ENCODE measurements at places on chromosomes 11 and 22. TPM values are rescaled to one million over a fixed set of nuclear protein-coding genes. Genes with fewer than 3 reads are reported as not detected.

Gene DTX4
- total RNA-seq: 1.8 TPM

Gene OR2AG2
- total RNA-seq: 0.15 TPM

Gene UBQLN3
- not detected for total RNA-seq

- DNase-seq: no peak
These were observed 29.6 kb downstream of the PAK1 start for GRCh38 chr11:77444261-77444660.

DNA sequence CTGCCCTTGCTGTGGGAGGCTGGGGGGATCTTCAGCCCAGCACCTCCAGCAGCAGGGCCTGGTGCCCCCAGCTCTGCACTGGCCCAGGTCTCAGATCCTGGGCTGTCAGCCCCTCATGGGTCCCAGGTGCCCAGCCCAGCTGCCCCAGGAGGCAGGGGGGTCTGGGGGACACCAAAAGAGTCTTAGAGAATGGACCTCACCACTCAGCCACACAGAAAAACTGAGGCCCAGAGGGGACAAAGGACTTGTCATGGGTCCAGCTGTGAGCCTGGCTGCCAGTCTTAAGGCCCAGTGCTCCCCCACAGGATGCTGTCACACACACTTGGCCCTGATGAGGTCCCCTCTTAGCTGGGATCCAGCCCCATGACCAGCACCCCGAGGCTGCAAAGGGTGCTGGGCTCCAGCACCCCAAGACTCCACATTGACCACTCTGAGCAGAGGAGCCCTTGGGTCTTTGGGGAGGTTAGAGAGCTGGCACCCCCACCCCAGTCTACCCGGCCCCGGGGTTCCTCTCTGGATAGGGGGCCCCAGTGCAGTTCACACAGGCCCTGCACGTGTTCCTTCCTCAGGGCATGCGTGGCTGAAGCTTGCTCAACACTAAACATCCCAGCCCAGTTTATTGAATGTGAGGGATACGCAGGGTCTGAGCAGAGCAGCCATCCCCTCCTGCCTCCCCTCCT, 54.4 kb downstream of the IGLL5 start:
- DNase-seq: no peak

- DNase-seq: no peak
These were observed 21.5 kb downstream of the FADS3 start for GRCh38 chr11:61869708-61870451.

DNA sequence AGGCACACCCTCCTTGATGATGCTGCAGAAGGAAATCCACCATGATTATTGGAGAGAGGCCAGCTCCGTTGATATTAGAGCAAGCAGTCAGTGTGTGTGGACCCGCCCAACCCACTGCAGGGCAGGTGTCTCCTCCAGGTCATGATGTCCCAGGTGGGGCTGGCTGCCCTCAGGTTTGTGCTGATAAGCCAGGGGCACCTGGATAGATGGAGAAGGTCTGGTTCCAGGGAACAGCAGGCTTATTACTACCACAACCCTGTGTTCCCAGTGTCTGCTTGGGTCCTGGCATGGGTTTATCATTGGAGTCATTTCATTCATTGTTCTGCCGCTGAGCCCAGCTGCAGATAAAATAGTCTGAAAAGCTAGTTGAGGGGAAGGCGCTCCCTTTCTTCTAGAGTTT, 181.1 kb upstream of the NECTIN1 start:
- DNase-seq: no peak

DNA sequence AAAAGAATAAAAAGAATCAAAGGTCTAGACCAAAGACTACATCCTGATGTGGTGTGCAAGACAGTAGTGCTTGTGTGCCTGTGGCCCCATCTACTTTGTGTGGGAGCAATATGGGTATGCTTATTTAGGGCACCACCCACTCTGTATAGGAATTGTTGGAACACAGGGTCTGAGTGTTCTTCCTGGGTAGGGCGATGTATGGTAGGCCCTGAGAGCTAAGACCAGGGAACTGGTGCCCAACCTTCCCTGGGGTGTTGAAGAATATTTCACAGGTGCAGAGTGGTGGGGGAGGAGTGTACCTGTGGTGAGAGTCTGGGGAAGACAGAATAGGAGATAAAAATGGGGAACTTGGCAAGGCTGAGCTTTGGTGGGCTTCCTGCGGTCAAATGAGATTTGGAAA, 41.9 kb downstream of the MICAL2 start:
- no peak for DNase-seq

GRCh38 chr22:22934543-22935055, 47.0 kb downstream of the IGLL5 start:
- no peak for DNase-seq

GRCh38 chr11:103111400-103111799, 2.2 kb downstream of the DYNC2H1 start:
- DNase-seq: no peak

DNA sequence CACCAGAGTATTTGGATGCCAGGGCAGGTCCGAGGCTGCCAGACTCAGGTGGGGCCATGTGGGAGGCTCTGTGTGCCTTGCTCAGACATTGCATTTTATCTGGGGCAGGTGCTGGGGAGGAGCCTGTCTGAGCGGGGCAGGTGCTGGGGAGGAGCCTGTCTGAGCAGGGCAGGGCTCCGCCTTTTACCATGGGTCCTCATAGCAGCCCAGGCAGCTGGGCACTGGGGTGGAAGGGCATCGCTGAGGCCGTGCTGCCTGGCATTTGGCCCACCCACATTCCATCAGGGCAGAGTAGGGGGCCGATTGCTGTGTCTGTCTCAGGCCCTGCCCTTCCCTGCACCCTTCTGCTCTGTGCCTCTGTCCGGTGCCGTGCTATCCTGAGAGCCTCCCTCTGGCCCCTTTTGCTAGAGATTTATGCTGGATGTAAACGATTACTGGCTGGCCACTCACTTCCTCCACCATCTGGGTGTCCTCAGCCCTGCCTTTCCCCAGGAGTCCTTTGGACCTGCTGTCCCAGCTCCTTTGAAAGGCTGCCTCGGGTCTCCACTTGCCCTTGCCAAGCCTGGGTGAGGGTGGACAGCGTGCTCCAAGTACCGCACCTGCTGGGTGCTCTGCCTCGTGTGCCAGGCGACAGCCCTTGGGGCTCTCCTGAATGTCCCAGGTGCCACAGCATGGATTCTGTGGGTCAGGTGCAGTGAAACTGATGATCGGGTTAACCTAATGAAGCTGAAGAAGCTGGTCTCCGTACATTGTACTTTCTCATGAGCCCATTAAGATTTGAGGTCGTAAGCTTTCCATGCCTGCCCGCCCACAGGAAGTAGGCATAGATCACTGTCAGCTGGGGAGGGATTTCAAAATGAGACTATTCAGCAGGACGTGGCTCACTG, 281.6 kb downstream of the TBC1D22A start:
- no peak for DNase-seq

DNA sequence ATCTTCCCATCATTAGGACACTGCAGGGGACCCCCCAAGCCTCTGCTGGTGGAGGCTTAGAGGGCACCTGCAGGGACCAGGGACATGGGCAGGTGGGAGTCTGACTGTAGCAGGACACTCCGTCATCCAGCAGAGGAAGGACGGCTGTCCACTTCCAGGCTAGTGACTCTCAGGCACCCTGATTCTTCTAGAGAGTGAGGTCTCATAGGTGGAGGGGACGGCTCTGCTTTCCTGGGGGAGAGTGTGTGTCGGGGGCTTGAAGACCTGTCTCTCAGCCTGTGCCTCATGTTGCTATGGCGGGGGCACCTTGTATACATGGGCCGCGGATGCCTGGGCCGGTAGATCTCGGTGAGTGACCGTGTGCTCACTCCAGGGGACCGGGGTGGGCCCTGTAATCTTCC, 1116.6 kb downstream of the BRD1 start:
- no peak for DNase-seq

- DNase-seq: no peak
These were observed 53.5 kb upstream of the HORMAD2 start for GRCh38 chr22:30026756-30027155.

DNA sequence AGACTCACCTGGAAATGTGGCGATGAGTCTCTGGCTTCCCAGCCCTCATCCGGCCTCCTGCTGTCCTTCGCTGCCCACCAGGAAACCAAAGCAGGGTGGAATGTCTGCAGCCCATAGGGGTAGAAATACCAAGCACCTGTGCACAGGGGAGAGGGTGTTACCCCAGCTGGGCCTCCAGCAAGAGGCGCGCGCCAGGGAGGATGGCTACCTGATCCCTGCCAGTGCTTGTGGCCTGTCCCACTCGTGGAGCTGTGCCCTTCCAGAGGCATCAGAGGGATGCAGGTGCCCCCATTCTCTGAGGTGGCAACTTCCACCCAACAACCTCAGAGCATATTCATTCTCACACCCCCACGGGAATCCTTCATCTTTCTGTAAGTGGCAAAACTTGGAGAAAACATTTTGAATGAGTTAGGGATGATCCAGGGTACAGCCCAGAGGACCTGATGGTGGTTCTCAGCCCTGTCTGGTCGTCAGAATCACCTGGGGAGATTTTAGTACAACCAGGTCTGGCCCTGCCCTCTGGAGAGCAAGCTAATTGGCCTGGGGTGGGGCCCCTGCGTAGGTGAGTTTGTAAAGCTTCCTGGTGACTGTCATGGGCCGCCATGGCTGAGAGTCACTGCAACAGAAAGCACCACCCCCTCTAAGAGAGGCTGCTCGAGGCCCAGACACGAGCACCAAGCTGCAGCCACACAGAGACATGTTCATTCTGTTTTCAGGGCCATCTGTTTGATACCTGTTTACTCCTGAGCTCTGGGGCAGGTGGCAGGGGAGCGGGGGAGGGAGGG, 9.9 kb downstream of the SUN2 start:
- no peak for DNase-seq

- DNase-seq: no peak
These were observed 11.3 kb upstream of the EFCAB6 start for GRCh38 chr22:43823353-43823908.

GRCh38 chr11:1442163-1442562, 44.4 kb downstream of the MOB2 start:
- DNase-seq: no peak

DNA sequence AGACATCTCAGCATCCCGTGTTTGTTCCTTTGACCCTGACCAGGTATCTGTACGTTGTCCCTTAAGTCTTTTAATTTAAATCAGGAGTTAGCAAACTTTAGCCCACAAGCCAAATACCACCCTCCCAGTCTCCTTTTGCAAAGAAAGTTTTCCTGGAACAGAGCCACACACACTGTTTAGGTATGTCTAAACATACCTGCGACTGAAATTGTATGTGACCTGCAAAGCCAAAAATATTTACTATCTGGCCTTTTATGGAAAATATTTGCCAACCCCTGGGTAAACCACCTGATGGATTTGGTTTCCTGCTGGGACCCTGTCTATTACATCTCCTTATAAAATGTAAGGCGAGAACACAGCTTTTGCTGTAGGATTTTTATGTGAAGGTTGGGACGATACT, 20.2 kb upstream of the RCN1 start:
- DNase-seq: no peak

GRCh38 chr11:118921121-118921928, 4.4 kb downstream of the BCL9L start:
- DNase-seq: no peak

DNA sequence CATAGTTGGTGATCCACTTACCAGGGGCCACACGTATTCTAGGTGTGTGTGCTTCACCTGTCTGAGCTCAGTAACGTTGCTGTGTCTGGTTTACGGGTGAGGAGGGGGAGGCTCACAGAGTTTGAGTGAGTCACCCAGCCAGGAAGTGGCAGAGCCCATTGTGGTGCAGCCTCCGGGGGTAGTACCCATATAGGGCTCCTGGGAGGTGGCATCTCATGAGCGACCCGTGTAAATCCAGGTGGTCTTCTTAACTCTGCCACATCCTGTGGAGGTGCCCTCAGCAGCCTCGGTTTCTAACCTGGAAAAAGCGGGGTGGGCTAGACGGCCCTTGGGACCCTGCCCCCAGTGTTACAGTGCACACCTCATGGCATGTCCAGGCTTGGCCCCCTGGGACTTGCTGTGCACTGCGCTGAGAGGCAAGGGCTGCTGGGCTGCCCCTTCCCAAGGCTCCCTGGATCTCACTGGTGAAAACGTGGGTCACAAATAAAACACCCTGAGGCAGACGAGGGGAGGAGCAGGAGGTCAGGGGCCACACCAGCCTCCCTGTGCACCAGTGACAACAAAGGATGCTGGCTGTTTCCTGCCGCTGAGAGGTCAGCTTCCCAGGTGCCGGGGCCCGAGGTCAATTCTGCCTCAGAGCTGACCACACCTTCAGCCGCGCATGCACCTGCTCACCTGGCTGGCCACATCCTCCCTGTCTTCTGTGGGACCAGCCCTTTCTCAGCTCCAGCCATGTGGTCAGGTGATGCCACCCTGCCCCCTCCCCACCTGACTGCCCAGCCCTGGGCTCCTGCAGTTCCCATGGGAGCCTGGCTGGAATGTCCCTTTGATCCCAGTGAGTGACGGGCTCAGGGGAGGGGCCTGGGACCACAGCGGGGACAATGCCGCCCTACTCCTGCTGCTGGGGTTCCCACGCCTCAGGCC, 305.1 kb downstream of the CTTN start:
- no peak for DNase-seq

GRCh38 chr11:104529906-104530305, 366.0 kb upstream of the PDGFD start:
- no peak for DNase-seq

DNA sequence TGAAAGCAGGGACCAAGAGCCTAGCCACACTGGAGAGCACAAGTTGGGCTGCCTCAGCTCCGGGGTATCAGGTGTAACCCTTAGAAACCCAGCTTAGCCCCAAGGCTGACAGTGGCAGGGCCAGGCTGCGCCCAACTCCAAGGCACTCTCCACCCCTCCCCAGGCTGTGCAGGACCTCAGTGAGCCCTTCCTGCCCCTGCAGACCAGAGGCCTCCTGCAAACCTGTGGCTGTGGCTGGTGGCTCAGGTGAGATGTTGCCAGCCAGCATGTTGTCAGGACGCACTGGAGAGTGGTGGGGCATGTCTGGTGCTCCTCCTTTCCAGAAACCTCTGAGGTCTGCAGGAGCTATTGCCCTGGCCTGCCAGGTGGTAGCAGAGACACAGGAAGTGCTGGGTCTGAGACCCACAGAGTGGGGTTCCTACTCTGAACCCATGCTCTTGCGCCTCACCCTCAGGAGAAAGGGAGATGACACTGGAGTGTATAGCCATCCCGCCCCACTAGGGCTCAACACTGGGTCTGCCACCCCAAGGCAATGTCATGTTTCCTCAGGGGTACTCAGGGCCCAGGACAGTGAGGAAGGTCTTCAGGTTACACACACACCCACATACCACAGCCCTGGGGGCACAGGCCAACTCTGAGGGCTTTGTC, 2.4 kb upstream of the SCARF2 start:
- no peak for DNase-seq

- DNase-seq: no peak
These were observed 106.4 kb downstream of the DSCAML1 start for GRCh38 chr11:117690484-117691217.

GRCh38 chr11:9747229-9747628, 83.4 kb downstream of the SWAP70 start:
- DNase-seq: no peak

All from glomerular endothelial cell (primary cell).